Retina (tissue), 1 donor: ENCODE measurements at places on chromosomes 5 and 9.

- no peak for DNase-seq
These were observed 78.4 kb upstream of the DAB2 start for GRCh38 chr5:39503155-39503554.

GRCh38 chr9:133235549-133236222 is 26.6 kb upstream of the OBP2B start:
- DNase-seq = no peak

GRCh38 chr5:39854771-39855410 is 430.1 kb upstream of the DAB2 start:
- DNase-seq = no peak

- peak; percentile 38 for DNase-seq
These were observed 8.9 kb upstream of the EPB41L4B start for GRCh38 chr9:109329638-109330258.

DNA sequence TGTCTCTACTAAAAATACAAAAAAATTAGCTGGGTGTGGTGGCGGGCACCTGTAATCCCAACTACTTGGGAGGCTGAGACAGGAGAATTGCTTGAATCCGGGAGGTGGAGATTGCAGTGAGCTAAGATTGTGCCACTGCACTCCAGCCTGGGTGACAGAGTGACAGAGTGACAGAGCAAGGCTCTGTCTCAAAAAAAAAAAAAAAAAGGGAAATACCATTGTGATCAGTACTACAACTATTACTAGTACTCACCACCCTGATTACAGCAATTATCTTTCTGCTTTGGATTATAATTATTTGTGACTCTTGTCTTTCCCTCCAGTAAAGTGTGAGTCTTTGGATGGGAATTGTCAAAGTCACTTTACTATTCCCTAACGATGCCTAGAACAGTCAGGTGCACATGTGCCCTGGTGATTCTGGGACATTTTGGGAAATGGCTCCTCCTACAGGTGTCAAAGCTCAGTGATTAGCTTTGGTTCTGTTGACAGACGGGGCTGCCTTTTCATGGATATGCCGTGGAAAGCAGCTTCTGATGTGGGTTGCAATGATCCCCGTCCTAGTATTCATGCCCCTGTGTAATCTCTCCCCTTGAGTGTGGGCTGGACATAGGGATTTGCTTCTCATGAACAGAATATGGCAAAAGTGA is 31.8 kb upstream of the FRRS1L start:
- no peak for DNase-seq

- no peak for DNase-seq
These were observed 163.9 kb upstream of the SH3GL2 start for GRCh38 chr9:17414986-17415385.

DNA sequence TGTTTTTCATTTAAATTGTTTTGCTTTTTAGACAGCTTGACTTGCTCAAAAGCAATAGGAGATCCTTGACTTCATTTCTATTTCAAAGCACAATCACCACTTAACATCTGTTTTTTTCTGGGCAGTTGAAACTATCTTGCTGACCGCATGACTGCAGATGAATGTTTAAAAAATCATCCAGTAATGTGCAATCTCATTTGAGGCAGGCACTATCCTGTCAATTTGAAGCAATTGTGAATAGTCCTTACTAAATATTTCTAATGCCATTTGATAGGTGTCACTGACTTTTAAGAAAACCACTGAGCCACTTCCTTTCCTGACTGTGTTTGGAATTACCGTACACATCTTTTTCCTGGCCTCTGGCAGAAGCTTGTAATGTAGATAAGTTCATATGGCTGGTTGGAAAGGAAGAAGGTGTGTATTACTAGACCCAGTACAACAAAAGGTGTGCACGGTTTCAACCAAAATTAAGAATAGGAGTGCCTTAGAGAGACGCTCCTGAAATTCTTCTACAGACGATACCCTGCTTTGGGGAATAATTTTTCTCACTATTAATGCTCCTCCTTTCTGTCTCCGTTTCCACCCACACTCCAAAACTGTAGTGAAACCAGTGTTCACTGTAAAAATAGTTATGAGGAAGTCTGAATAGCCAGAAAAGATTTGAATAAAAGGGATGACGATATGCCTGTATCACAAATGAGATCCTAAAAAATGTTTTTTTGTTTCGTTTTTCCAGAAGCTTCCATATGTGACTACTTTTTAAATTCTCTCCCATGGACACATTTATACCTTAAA is 136.7 kb upstream of the MOCS2 start:
- DNase-seq = no peak

DNA sequence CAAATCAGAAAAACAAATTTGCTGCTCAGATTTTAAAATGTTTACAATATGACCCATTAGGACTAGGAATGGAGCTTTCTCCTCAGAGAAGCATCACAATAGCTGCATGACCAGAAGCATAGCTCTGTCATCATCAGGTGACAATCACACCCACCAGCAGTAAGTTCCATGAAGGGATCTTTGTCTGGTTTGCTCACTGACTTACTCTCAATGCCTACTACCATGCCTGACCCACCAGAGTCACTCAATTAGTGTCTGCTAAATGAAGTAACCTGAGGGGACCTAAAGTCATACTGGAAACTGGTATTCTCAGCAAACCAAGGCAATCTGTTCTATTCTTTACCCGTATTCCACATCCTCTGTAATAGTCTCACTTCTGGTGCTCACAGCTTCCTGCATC is 7.7 kb downstream of the ERMP1 start:
- no peak for DNase-seq

GRCh38 chr9:8877753-8878494 is 1078.3 kb upstream of the DMAC1 start:
- DNase-seq = no peak

GRCh38 chr9:68446836-68447235 is 90.4 kb downstream of the PGM5 start:
- no peak for DNase-seq

DNA sequence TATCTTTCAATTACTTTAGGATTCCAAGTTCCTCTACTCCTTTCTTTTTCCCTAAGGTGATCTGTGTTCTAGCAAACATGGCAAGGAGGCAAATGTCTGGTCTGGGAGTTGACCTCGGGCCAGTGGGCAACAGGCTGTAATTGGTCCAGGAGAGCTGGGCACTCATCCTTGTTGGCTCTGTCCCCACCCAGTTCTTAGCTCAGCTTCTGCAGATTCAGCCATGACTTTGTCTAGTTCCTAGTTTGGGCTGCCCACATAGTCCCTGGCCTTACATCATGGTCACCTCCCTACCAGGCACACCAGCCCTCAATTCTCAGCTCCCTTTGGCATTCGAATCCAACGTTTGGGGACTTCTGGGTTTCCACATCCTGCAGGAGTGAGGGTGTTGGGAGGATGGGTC is 92.1 kb upstream of the DAP start:
- DNase-seq = no peak

- no peak for DNase-seq
These were observed 10.0 kb downstream of the NAIF1 start for GRCh38 chr9:128056887-128057723.

GRCh38 chr5:102600964-102601363 is 102.2 kb upstream of the SLCO6A1 start:
- DNase-seq = no peak

DNA sequence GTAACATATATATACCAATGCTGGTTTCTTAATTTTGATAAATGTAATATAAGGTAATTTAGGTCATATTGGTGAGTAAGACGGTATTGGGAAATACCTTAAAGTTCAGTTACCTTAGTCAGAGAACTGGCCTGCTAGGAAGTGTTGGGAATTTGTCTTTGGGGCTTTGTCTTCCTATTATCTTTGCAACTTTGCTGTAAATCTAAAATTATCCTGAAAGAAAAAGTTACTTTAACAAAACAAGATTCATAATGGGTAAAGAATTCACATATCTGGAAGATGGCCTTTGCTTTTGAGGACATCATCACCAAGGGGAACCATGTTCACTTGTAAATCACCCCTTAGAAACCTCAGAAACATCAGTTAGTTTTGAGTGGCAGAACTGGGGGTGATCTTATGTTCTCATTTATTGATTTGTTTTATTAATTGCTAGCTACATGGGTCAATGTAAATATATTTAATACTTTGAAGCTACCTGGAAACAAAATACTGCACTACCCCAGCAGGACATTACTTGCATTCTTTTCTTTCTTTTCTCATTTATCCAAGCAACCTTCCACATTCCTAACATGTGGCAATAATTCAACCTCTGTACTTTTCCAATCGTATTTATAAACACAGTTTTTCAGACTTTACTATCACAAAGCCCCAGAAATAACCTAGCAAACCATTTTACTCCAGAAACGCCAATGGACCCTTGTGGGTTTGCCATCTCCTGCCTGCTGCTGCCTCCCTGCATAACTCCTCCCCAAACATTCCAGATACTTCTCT is 41.4 kb downstream of the GLIS3 start:
- no peak for DNase-seq

- DNase-seq = no peak
These were observed 47.0 kb downstream of the PLK2 start for GRCh38 chr5:58412932-58413331.

DNA sequence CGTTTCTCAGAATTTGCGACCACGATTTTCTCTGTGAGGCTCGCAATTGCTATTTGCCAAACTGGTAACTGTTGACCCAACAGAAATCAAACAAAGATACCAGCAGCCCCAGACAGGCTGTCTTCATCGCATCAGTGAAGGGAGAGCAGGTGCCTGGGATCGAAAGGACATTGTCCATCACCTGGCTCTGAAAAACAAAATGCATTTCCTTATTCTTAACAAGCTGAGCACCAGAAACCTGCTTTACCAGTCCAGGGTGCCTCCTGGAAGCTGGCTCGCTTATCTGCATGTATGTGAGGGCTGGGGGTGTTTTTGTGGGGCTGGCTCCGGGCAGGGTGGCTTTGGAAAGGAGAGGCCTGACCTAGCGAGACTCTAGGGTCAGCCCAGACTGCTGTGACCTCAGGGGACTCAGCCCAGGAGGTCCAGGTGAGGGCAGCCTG is 24.7 kb downstream of the WWC1 start:
- peak; percentile 77 for DNase-seq

DNA sequence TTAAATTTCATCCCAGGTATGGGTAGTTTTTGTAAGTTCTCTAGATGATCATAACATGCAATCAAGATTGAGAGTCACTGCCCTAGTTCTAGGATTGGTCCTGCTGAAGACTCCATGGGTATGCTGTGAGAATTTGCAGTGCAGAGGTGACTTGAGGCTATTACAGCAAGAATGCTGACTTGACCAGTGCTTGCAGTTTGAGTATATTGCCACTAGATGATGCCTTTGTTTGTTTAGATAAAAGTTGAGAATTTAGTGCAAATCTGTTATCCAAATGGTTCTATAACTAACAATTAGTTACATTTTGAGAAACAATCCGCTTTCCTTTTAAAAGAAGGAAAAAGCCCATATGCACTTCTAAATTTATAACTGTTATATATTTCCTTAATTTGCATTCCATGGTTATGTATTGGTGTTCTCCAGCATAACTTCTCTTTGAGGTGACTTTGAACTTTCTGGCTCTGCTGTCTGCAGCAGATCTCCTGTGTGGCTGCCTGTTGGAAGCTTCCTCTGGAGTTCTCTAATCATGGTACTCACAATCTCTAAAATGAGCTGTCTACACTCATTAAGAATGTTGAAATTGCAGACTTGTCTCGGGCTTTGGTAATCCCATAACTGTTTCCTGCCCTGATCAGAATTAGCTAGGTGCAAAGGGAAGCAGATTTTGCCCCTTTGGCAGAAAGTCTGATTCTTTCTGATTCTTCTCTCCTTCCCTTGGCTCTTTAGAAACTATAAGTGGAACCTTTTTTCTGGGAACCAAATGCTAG is 24.9 kb downstream of the MELK start:
- DNase-seq = no peak

- DNase-seq = no peak
These were observed 229.3 kb downstream of the PCSK1 start for GRCh38 chr5:96203761-96204160.

DNA sequence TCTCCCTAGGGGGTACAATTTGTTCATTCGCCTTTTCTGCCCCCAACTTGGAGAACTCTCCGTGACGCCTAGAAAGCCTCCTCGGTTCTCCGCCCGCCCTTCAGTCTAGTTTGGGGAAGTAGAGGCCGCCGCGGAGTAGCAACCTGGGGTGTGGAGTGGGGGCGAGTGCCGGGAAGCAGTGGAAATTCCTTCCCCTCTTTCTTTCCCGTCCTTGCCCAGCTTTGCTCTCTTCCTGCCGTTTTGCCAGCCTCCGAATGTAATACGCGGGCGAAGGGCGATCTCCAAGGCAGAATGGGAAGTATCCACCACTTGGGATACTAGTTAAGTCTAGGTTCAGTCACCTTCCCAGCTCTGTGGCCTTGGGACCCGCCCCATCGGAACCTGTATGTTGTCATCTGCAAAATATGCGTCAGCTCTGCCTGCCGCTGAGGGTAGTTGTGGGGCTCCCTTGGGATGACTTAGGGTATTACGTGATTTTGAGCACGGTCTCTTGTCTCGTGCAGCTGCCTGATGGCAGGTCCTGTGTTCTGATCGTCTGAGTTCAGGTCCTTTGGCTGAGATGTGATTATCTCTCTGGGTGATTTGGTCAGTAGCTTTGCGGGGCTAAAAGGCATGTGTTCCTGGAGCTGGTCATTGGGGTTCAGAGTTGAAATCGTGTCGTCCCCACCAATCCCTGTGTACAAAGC is 724 bp downstream of the PAM start:
- DNase-seq = peak; percentile 80

GRCh38 chr5:37940931-37941623 is 101.2 kb upstream of the GDNF start:
- no peak for DNase-seq

DNA sequence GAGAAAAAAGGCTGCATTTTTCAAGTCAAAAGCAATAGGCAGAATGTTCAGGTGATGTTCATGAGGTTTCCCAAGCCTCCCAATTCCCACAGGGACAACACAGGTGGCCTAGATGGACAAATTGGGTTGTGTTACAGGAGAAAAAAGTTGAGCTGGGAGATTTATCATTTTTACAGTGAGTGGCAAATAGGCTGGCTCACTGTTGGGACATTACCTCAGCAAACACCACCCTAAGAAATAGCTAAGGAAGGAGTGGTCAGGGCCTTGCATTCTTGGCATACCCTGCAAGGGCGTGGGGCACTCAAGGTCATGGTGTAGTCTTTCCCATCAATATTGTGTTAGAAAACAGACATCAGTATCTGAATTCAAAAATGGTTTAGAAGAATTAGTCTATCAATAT is 23.3 kb upstream of the CPLANE1 start:
- DNase-seq = no peak

DNA sequence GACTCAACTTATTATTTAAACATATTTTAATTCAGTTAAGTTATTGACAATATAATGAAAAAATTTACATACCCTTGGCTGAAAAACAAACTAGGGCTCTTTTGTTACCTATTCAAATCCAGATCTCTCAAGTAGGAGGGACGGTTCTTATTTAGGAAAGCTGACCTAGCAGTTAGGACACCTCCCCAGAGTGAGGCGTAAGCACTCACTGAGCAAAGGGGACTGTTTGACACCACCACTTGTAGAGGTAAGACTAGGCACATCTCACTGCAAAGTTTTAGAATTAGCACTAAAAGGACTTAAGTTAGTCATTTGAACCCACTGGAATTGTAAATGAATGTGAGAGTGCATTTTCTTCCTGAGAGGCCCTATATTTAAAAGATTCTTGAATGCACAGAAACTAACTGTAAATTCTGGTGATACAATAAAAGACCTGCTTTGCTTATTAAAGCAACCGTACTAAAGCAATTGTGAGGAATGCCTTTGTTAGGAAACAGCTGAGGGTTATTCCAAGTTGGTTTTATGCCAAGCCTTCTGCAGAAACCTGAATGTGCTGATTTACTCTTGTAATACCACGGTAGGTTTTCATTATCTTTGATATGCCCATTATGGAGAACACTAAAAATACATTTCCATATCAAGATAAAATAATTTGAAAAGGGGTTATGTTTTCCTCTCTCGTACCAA is 16.2 kb downstream of the HACD4 start:
- no peak for DNase-seq
